Stimulated activated CD4-positive, alpha-beta T cell treated with anti-CD3 and anti-CD28 coated beads, Interleukin-1b, Interleukin-23, amount 100 ng/mL, for 1 hour (primary cell): ENCODE measurements at places on chromosomes 2 and 18.

GRCh38 chr2:211354481-211354880 lies 798.1 kb downstream of the CPS1 start:
- no peak for DNase-seq

GRCh38 chr2:61928826-61929461 lies 23.5 kb downstream of the COMMD1 start:
- DNase-seq = no peak

DNA sequence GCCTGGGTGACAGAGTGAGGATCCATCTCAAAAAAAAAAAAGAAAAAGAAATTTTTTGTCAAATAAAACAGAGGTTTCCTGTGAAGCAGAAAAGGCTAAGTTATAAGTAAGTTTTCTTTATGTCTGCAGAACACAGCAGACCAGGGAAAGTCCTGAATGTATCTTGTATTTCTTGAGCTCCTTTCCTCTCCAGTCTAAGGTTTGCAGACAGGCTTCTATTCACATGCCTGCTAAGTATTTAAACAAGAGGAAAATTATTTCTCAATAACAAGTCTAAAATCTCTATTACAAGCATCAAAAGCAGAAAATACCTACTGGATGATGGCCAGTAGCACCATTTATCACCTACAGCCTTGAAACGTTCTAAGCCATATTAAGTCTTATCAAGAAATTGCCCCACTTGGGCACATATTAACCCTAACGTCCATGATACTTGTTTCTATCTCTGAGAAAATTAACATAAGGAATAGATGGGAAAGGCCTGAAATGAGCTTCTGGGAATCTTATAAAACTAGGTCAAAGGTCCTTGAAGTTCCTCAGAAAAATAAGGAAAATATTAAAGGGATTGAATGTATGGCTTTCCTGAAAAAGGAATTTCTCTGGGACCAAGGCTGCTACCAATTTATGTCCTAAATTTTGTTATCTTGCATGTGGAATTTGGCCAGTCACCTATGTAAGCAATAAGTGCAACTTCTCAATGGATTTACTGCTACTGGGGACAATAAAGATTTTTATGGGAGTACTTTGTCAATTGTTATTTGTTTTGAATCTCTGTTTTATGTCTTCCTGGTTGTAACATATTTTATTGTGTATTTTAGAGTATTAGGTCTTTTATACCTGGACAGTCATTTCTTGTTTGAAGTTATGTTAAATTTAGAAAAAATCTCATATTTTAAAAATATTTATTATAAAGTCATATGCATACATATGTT lies 3.0 kb upstream of the REG1A start:
- DNase-seq = no peak

- no peak for DNase-seq
Measured at GRCh38 chr2:134705861-134706586, 12.8 kb downstream of the TMEM163 start.

- no peak for DNase-seq
Measured at GRCh38 chr18:41745166-41746049, 209.6 kb upstream of the PIK3C3 start.

DNA sequence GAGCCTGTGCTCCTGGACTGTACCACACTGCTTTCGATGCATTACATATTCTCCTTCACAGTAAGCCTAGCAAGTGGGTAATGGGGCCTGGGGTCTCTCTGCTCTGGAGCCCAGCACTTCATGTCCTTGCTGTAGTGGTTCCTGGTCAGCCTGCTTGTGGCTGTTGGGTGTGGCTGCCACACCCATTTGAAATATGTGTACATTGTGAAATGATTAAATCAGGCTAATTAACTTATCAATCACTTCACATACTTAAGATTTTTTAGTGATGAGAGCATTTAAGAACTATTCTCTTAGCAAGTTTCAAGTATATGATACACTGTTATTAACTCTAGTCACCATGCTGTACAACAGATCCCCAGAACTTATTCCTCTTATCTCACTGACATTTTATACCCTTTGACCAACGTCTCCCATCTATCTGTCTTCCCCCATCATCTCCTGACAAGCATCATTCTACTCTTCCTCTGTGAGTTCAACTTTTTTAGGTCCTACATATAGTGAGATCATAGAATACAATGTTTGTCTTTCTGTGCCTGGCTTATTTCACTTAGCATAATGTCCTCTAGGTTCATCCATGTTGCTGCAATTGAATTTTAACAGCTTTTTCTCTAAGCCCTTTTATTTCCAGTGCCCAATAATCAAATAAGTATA lies 92.1 kb downstream of the LYPD6 start:
- no peak for DNase-seq

GRCh38 chr2:121735518-121736074 lies 1.1 kb downstream of the NIFK start:
- no peak for DNase-seq

GRCh38 chr2:162890690-162891311 lies 52.2 kb upstream of the KCNH7 start:
- DNase-seq = no peak

DNA sequence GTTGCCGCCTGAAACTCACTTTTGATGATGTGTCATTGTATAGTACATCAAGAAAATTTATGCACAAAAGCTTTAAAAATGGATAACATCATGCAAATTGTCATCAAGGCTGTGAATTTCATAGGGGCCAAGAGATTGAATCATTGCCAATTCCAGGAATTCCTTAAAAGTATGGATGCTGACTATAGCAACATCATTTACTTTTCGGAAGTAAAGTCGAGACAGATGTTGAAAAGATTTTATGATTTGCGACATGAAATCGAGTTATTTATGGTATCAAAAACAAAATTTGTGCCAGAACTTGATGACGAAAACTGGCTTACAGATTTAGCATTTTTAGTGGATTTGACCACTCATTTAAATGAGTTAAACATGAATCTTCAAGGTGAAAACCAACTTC lies 56.3 kb downstream of the ASB1 start:
- DNase-seq = no peak

DNA sequence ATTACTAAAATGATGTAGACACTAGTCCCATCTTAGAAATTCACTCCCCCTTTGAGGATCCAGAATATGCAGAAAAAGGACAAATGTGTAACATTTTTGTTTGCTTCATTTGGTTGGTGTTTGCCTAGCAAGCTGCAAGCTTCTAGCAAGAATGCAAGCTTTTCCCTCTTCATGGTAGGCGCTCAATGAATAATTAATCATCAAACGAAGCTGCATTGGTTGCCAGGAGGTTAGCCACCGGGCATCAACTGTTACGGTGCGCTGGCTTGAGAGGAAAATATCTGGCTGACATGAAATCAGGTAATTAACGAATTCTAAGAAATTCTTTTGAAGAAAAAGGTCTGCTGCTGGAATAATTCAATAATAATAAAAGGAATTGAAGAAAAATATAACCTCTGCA lies 341.0 kb upstream of the KYNU start:
- DNase-seq = no peak

DNA sequence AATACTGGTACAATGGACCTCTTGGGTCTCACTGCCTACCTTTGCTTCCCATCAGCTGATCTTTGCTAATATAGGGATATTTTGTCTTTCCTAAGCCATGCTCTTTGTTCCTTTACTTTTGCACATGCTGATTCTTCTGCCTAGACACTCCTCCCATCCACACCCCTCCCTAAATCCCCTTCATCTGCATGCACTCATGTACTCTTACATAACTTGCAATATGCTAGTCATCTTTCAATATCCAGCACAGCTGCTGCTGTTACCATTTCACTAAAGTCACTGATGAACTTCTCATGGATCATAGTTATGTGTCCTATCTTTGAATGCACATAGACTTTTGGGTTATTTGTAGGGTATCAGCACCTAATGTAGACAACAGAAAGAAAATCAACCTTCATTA lies 18.5 kb upstream of the DTNA start:
- DNase-seq = no peak

- no peak for DNase-seq
Measured at GRCh38 chr2:234378440-234378839, 118.4 kb downstream of the ARL4C start.

- no peak for DNase-seq
Measured at GRCh38 chr2:37855283-37856041, 69.6 kb upstream of the RMDN2 start.

- DNase-seq = no peak
Measured at GRCh38 chr2:171334946-171335345, 98.8 kb downstream of the METTL8 start.

DNA sequence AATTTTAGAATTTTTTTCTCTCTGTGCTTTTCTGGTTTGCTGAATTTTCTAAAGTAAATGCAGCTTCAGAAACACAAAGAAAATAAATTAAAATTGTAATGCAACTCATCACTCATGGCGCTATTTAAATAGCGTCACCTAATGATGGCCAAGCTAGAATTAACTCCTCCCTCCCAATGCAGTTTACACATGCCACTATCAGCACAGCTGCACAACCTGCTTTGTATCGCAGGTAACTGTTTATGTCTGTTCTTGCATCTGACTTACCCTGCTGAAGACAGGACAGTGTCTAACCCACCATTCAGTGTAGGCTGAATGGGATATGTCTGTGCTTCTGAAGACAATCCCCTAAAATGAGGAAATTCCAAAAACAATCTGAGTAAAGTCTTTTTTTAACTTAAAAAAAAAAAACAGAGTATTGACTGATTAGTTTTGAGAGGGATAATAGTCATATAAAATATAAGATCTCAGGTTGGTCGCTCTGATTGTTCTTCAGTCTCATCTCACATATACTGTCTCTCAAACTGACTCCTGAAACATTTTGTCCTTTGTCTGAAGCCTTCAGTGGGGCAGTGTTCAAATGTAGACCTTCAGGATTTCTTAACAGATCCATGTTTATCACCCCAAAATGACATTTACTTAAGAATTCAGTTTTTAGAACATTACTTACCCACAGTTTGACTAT lies 271.4 kb downstream of the ZEB2 start:
- no peak for DNase-seq

DNA sequence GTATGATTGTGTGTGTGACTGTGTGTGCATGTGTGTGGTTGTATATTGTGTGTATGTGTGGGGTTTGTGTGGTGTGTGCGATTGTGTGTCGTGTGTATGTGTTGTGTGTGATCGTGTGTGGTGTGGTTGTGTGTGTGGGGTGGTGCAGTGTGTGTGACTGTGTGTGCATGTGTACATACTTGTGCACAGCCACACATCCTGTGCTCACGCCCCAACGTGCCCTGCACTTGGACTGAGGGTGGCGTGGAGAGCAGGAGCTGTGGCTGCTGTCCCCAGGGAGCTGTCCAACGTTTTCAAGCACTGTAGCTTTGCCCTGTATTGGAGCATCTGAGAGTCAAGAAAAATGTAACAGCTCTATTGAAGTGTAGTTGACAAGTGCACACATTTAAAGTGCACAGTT lies 243.2 kb upstream of the HDAC4 start:
- DNase-seq = no peak

- no peak for DNase-seq
Measured at GRCh38 chr2:36650031-36650829, 46.3 kb upstream of the VIT start.

DNA sequence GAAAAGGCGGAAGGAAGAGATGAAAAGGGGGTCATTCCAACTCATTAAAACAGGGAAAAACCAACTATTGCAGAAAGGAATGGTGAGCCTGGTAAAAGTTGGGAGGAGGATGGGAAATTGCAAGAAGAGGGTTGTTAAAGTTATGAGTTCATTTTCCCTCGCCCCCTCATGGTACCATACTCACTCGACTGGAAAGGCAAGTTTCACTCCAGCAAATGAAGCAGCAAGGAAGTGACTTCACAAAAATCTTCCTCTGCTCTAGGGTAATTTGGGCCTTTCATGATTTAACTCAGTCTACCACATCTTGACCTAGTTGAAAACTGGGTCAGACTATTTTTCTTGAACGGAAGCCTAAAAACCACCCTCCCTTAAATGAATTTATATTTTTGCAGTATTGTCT lies 22.8 kb upstream of the DAW1 start:
- DNase-seq = no peak

DNA sequence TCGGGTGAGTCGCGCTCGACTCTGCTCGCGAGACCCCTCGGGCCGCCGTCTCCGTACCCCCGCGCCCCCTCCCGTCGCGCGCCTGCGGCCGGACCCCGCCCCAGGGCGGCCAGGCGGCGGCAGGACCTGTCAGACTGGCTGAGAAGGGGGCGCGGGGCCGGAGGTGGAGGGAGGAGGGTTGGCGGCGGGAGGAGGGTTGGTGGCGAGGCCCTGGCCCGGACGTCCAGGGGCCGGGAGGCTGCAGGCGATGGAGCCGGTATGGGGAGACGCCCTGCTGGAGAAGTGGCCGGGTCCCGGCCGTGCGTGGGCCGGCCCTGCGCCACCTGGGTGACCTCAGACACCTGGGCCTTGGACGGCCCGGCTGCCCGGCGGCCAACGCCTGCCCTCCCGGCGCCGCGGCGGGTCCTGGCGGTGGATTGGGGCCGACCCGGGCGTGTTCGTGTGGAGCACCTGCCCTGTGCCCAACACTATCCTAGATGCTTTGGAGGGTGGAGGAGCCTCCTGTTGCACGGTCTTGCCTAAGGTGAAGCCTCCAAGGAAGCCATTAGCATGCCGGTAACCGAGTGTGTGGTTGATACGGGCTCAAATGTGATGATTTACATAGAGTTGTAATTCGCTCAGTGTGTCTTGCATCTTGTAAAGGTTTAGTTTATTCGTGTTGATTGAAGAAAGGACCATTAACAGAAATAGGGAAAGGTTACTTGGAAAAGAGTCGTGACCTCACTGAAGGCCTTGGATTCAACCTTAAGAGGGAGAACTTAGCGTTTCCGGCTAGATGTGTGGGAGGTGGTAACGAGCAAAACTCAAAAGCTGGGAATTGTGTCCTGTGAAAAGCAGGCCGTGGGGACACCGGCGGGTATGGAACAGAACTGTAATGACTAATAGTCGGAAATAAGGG lies 550 bp downstream of the MYL12B start:
- no peak for DNase-seq

DNA sequence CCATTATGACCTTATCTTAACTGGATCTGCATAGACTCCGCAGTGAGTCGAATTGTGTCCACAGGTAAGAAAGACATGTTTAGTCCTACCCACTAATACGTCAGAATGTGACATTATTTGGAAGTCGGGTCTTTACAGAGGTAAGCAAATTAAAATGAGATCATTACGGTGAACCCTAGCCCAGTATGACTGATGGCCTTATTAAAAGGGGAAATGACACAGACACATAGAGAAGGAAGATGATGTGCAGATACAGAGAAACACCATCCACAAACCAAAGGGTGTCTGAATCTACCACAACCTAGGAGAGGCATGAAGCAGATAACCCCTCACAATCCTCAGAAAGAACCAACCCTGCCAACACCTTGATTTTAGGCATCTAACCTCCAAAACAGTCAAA lies 135.6 kb downstream of the GALNT1 start:
- no peak for DNase-seq

- no peak for DNase-seq
Measured at GRCh38 chr18:24187689-24188088, 48.8 kb downstream of the CABYR start.

DNA sequence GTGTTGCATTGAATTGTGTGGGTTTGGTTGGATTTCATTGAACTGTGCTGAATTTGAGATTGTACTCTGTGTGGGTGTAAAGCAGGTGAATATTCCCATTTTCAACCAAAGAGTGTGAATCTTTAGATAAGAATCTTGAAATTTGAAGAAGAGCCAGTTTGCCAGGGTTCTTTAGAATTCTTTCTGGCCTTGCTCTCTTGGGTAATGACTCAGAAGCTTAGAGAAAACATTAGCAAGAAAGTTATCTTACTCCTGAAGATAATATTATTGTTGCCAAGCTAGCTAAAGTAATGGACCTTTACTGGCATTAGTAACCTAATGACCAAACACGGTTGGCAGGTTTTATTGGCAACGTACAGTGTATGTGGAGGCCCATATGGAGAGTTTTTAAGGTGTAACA lies 46.4 kb upstream of the SIX3 start:
- DNase-seq = no peak
